ENCODE measurements at places on chromosomes 6 and 20.

DNA sequence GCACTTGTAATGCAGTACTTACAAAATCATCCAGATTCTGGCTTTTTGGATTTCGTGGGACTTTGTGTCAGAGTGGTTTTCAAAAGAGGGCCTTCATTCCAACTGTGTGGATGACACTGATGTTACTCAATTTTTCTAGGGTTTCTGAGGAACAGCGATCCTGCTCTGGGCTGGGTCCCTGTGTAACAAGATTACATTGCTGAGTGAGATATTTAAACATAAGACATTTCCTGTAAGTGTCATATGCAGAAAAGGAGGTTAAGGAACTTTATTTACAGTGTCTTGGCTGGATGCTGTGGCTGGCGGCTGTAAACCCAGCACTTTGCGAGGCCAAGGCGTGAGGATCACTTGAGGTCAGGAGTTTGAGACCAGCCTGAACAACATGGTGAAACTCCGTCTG, 6.7 kb downstream of the ZFAND3 start:
- DNase-seq: no peak

DNA sequence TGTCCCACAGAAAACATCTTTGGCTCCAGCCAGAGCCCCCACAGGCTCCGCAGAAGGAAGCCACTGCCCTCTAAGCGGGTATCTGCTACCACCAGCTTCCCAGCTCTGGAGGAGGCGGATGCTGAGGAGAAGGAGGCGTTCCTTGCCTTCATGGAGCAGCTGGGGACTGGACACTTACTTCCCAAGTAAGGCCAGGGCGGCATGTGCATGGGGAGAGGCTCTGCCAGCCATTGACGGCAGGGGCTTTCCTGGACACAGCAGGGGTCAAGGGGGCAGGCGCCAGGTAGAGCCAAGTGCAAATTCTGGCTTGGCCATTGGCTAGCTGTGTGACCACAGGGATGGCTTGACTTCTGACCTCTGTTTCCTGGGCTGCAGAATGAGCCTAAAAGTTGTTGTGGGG, 17.8 kb downstream of the RAB44 start:
- DNase-seq: no peak

DNA sequence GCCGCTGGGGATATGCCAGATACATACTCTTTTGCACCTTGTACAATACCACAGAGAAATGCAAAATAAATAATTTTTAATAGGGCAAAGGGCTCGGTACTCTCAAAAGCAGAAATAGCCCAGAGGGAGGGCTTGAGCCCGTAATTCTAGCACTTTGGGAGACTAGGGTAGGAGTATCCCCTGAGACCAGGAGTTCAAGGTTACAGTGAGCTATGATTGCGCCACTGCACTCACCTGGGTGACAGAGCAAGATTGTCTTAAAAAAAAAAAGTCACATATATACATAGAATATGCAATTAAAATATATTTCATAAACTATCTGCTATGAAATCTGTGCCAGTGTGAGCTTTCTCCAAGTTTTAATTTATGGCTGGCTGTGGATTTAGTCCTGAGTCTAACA, 818 bp upstream of the TRMT11 start:
- no peak for DNase-seq

GRCh38 chr6:52537001-52537753, 39.7 kb downstream of the TRAM2 start:
- DNase-seq: no peak

DNA sequence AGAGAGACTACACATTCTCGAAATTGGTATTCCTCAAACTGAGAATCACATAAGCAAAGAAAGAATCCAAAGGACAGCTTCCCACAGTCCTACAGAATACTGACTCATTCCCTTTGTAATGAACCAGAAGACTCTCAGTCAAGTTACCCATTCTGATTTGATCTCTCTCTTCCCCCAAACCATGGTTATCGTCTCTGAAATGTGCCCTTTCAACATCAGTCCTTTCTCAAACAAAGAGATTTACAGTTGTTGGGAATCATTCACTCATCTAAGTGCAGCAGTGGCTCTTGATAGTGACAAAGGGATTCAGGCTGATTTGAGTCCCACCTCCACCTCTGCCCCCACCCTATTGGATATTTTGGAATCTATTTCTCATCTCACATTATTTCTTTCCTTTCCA, 15.0 kb upstream of the RSPO3 start:
- DNase-seq: no peak

GRCh38 chr6:41318261-41318653, 17.2 kb upstream of the NCR2 start:
- DNase-seq: no peak

- DNase-seq: no peak
Measured at GRCh38 chr6:156658186-156658965, 118.8 kb upstream of the ARID1B start.

GRCh38 chr6:63307581-63308246, 12.1 kb downstream of the LGSN start:
- no peak for DNase-seq

DNA sequence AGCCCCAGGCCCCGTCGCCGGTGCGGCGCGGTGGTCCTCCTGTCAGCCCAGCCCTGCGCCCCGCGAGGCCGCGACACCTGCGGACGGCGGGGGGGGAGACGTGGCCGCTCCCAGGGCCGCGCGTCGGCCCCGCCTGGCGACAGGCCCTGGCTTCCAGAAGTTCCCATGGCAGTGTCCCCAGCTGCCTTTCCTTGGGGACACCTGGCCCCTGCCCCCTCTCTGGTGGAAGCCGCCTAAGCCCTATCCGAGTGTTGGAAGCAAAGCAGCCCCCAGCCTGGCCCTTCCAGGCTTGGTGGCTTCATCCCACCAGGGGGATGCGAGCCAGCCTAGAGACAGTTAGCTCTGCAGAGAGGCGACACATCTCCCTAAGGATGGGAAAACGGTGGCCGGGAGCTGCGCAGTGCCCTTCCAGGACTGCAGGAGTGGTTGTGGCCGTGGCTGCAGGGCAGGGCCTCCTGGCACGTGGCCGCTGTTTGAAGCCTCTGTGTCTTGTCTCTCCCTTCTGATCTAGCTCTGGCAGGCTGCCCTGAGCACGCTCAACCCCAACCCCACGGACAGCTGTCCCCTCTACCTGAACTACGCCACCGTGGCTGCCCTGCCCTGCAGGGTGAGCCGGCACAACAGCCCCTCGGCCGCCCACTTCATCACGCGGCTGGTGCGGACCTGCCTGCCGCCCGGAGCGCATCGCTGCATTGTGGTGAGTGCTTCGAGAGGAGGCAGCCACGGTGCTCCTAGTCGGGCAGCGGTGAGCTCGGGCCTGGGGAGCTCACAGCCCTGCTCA, 816 bp downstream of the NPEPL1 start:
- no peak for DNase-seq

DNA sequence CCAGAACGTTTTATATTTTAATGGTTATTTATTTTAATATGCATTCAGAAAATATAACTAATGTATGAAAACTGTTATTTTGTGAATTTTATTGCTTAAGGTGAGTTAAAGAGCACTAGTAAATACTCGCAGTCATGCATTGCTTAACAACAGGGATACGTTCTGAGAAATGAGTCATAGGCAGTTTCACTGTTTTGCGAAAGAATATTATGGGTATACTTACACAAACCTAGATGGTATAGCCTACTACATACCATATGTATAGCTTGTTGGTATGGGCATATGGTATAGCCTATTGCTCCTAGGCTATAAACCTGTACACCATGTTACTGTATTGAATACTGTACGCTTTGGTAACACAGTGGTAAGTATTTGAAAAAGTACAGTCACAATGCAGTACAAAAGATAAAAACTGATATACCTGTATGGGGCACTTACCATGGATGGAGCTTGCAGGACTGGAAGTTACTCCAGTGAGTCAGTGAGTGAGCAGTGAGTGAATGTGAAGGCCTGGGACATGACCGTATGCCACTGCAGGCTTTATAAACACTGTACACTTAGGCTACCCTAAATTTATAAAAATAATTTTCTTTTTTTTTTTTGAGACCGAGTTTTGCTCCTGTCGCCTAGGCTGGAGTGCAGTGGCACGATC, 38.5 kb downstream of the ARFGEF2 start:
- DNase-seq: no peak

DNA sequence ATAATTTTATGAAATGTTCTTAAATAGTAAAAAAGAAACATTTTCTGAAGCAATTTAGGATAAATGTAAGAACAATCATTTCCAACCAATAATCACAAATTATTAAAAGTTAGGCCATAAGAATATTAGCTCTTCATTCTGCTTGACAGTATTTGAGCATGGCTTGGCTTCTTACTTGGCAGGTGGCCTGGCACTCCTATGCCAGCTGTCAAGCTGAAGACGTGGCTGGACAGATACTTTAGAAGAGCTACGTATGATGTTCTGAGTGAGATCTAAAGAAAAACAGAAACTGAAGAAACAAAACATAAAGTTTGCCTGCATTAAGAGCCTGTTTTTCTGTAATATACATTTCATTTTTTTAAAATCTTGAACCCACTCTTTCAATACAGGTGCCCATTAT, 438.9 kb downstream of the GRIK2 start:
- DNase-seq: no peak

DNA sequence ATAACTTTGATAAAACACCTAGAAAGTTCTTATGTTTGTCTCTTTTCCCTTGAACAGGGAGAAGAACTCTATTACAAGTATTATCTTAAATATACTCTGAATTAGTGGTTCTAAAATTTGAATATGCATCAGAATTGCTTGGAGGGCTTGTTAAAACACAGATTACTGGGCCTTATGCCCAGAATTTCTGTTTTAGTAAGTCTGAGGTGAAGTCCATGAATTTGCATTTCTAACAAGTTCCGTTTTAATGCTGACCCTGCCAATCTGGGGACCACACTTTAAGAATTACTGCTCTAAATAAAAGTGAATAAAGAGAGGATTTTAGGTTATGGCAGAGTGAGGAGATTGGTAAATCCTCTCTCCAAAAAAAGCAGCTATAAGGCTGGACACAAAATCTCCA, 168.1 kb upstream of the FLRT3 start:
- DNase-seq: no peak

DNA sequence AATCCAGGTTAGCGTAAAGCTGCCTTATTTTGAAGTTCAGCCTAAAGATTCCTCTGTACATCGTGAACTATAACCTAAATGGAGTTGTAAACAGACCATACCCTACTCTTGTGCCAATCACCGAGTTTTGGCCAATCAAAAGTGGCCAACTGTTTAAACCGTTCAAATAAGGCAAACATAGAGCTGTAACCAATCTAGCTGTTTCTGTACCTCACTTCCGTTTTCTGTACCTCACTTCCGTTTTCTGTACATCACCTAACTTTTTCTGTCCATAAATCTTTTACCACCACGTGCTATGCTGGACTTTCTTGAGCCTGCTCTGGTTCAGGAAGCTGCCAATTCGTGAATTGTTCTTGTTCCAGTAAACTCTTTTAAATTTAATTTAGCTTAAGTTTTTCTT, 39.7 kb downstream of the LBP start:
- DNase-seq: no peak

- DNase-seq: no peak
Measured at GRCh38 chr6:131911951-131912350, 39.2 kb downstream of the CCN2 start.

- DNase-seq: no peak
Measured at GRCh38 chr6:35264550-35265274, 5.2 kb downstream of the ZNF76 start.

DNA sequence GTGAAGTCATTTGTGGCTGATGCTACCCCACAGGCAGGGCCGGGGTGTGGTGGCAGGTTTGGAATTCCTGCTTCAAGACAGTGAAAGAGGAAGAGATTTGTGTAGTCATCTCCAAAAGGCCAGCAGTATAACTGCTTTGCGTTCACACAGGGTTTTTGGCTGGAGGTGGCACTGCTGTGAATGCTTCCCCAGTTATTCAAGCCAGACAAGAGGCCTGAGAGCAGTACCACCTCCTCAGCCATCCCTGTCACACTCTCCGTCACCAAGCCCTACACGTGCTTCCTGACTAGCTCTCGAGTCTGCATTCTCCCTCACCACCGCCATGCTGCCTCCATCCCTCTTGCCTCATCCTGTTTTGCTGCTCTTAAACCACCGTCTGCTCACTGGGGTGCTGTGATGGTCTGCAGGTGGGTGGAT, 23.9 kb downstream of the ARMC2 start:
- no peak for DNase-seq

DNA sequence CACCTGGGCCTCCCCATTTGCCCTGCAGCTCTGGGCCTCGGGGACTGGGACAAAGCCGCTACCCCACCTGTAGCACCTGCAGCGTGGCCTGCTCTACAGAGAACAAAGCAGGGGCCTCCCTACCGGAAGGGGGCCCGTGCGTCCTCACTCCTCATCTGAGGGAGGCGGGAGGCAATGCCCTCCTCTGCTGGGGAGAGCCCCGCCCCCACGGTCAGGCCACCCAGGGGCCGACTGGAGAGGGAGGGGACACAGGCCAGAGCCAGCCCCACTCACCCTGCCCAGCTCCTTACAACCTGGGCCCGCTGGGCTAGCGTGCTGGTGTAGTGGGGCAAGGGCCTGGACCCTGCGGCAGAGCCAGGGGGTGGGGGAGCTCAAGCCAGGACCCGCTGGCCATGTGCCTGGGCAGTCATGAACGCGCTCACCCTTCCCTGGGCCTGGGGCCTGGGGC, 8.0 kb downstream of the LAMA5 start:
- no peak for DNase-seq

- DNase-seq: no peak
Measured at GRCh38 chr6:77633993-77634715, 18.7 kb upstream of the MEI4 start.

DNA sequence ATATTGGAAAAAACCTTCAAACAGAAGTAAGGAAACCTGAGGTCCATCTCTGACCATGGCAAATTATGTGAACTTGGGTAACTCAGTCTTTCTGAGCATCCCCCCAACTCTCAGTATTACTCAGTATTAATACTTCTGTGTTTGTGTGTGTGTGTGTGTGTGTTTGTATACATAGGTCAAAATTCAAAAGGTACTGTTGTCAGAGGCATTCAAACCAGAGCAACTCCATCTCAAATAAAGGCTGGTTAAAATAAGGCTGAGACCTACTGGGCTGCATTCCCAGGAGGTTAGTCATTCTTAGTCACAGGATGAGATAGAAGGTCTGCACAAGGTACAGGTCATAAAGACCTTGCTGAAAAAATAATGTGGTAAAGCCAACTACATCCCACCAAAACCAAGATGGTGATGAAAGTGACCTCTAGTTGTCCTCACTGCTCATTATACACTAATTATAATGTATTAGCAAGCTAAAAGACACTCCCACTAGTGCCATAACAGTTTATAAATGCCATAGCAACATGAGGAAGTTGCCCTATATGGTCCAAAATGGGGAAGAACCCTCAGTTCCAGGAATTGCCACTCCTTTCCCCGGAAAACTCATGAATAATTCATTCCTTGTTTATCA, 33.3 kb upstream of the SLC22A16 start:
- no peak for DNase-seq

DNA sequence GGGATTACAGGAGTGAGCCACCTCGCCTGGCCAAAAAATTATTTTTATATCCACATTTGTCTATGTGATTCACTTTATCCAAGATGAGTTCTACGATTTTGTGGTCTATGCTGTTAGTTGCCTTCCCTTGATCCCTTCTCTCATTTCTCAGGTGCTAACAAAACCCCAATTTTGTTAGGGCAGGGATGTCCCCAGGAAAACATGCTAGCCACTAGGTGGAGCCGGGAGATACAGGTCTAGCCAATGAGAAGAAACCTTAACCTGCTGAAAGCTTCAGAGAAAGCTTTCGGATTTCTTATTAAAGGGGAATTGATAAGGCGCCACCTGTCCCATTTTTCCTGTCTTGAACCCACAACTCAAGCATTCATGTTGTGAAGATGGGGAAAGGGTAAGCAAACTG, 167.4 kb upstream of the OLIG3 start:
- no peak for DNase-seq

GRCh38 chr6:138146544-138146943, 15.2 kb upstream of the ARFGEF3 start:
- no peak for DNase-seq

- DNase-seq: no peak
Measured at GRCh38 chr6:9515633-9516606, 899.0 kb downstream of the TFAP2A start.
